ENCODE measurements at places on chromosomes 2 and 18. TPM values are rescaled to one million over a fixed set of nuclear protein-coding genes. Genes with fewer than 3 reads are reported as not detected.

TRAPPC12 gene
- 66.9 TPM for total RNA-seq

DLGAP1 gene
- 1.5 TPM for total RNA-seq

ALPI gene
- total RNA-seq, result not detected

AMER3 gene
- total RNA-seq, result not detected

TLX2 gene
- under 0.01 TPM for total RNA-seq

SERPINB12 gene
- total RNA-seq, result not detected

ST6GAL2 gene
- total RNA-seq, result under 0.01 TPM
